ENCODE measurements at places on chromosomes 1 and 21. TPM values are rescaled to one million over a fixed set of nuclear protein-coding genes. Genes with fewer than 3 reads are reported as not detected.

DNA sequence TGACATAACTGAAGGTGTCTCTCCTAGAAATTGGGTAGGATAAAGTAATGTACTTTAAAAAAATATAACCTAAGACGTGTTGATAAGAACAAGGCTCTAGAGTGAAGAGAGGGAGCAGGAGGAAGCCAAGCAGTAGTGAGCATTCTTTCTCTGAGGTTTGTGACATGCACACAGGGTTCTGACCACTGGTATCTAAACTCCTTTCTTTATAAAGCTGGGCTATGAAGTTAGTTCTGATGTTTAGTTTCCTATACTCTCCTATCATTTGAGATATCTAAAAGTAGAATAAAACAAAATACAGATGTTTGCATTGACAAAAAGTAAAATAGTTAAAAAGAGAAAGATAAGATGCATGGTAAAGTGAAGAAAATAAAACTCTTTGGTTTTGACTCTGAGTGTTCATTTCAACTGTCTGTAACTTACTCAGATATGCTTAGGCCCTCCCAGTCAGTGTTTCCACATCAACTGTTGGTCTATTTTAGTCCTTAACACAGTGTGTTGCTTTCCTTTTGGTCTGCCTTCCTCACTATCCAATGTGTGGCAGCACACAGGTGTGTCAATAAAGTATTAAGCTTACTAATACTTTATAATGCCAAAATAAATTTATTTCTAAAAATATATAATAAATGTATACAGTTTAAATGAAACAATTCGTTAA lies 543.5 kb downstream of the PTPRC start:
- no peak for DNase-seq

GRCh38 chr1:220189750-220190347 lies 82.4 kb downstream of the RAB3GAP2 start:
- DNase-seq: no peak

DNA sequence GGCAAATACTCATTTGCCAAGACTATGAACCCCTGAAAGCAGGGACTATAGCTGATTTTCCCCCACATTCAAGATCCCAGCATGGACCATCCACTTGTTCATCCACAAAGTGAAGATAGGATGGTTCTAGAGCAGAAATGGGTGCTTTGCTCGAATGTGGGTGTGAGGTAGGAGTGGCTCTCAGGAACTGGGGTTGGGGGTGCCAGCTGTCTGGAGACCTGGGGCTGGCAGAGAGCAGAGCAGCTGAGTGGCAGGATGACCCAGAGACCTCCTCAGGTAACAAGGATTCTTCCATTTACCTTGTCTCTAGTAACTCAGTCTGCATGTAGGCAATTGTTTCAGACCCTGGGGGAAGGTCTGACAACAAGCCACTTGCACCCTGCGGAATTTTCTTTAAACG lies 6.0 kb downstream of the S100A9 start:
- DNase-seq: no peak

DNA sequence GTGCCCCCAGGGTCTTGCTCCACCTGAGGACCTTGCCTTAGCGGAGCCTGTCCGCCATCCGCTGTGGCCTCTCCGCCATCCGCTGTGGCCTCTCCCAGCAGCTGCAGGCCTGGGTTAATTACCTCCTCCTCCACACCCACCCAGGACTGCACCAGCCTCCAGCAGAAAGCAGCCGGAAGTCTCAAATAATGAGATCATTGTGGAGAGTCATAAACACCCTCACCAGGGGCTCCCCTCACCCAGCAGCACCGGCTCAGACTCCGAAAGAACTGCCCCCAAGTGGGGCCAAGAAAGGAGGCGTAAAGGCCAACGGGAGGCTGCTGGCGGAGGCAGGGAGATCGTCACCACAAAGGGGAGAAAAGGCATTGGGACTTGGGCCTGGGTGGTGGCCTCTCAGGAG lies 10.7 kb upstream of the GPR153 start:
- no peak for DNase-seq

GRCh38 chr21:16580661-16581060 lies 850.9 kb downstream of the USP25 start:
- DNase-seq: no peak

GRCh38 chr1:220918285-220918951 lies 39.2 kb downstream of the HLX start:
- no peak for DNase-seq

- peak; percentile 88 for DNase-seq
Measured at GRCh38 chr1:178126741-178127185, 32.9 kb downstream of the RASAL2 start.

DNA sequence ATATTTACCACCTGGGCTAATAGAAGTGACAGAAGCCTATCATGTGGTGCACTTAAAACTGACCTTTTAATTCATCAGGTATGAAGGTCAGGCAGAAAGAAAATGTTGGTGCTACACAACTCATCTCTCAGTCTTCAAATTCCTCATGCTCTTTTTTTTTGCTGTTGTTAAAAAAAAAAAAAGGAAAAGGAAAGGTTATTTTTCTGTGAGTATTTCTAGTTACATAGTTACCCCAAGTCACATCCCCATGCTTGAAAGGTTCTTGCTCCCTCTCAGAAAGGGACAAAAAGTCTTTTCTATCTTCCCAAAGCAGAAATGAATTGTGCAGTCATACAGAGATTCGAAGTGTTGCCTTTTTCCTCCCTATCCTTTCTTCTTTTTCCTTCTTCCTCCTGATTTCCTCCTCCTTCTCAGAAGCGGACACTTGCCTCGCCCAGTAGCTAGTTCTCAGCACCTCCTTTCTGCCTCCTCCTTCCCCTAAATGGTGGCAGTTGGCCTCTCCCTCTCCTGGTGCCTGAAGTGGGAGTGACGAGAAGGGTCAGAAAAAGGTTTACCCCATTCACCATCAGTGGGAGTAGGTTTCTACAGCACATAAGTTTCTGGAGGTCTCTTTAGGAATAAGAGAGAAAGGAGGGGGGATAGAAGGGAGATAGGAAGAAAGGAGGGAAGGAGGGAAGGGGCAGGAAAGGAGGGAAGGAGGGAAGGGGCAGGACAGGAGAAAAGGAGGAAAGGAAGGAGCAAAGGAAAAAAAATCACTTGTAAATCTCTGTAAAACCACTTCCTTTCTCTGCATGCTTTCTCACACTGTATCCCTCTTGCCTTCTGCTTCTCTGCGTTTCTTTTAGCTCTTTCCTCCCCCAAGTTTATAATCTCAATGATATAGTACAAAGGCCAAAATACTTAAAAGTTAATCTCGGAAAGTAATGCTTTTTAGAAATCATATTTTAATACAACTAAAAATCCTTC lies 20.4 kb upstream of the C1orf105 start:
- no peak for DNase-seq

DNA sequence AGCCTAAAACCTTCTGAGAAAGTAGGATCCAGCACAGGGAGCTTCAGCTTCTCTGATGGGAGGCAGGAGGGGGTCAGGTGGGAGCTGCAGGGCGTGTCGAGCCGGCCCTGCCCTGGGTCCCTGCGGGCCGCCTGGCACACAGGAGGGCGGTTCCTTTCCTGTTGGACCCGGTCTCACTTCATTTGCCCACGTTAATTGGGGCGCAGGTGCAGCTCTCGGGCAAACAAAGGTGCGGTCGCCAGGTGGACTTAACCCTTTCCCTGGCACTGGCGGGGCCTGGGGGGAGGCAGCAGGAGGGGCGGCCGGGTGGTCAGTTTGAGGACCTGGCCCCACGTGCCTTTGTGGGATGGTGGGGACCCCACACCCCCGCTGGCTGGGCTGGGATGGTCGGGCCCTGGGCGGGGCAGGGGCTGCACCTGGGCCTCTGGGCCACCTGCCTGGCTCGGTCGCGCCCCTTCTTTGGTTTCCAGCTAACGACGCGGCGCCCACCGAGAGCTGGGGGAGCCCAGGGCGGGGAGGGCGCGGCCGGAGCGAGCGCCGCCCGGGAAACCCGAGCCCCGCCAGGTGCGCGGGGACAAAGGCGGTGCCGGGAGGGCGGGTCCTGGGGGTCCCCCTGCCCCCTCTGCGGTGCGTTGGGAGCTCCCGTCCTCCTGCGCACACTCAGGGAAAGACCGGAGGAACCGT lies 20.8 kb upstream of the C1orf159 start:
- no peak for DNase-seq

DNA sequence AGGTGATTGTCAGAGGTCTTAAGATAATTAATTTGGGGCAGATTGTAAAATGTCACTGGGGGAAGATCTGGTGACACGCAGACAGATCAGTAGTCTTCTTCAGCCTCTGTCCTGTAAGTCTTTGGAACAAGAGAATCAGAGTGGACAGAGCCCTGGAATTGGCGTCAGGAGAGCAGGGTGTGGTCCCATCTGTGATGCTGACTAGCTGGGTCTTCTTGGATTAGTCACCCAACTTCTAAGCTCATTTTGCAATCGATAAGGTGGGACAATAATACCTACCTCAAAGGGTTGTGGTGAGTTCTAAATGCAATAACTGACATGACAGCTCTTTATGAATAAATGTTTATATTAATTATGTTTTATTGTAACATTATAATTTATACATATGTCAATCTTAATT lies 4.8 kb downstream of the FASLG start:
- DNase-seq: no peak

DNA sequence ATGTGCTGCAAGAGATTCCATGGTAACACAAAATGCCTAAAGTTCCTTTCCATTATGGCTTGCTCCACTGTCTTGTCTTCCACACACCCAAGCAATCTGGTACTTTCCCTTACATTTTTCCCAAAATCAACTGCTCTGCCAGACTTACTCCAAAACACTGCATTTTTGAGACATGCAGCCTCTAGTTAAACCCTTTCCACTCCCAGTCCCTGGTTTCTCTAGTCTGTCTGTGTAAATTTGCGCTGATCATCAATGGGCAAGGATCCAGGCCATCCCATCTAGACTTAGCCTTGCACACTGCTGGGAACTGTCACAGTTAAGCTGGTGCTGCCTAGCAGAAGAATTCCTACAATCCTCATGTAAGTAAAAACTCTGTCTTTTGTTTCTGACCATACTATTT lies 47.8 kb downstream of the DAB1 start:
- no peak for DNase-seq

DNA sequence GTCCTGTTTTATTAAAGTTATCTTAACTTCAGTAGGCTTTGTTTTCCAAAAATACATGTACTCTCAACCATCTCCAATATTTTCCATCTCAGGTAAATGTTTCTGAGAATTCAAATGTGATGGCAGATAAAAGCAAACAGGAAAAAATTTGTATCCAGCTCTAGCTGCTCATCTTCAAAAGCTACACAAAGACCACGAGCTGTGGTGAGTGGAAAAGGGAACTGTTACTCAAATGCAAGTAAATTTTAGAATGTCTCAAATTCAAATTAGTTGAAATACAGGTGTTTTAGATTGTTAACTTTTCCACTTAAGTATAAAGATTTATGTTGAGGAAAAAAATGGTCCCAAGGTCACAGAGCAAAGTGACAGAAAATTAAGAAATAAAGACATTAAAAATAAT lies 216.0 kb downstream of the SLC45A1 start:
- DNase-seq: no peak

DNA sequence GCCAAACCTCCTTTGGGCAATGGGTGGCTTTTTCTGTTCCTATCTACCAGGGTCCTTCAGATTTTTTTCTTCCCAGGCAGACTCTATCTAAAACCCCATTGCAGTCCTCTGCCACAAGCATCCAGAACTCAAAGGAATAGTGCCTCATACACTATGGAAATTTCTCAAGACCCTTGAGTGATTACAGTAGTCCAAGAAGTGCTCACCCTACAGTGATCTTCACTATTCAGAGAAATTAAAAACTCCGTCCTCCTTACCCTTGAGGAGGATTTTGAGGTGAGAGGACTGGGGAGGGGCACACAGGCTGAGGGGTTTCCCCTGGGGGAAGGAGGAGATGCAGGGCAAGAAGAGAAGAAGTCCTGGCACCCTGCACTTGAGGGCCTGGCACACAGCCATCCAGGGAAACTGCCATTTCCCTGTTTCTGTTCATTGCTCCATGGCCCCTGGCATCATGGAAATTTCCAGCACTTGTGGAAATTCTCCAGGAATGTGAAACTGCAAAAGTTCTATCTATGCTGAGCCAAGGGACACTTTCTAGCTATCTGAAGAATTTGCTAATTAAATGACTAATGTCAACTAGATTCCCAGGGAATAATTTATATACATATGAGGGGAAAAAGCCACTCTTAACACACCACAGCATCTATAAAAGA lies 102.5 kb upstream of the ATP1B1 start:
- peak; percentile 23 for DNase-seq

- no peak for DNase-seq
Measured at GRCh38 chr1:36006941-36007500, 76.1 kb downstream of the AGO3 start.

DNA sequence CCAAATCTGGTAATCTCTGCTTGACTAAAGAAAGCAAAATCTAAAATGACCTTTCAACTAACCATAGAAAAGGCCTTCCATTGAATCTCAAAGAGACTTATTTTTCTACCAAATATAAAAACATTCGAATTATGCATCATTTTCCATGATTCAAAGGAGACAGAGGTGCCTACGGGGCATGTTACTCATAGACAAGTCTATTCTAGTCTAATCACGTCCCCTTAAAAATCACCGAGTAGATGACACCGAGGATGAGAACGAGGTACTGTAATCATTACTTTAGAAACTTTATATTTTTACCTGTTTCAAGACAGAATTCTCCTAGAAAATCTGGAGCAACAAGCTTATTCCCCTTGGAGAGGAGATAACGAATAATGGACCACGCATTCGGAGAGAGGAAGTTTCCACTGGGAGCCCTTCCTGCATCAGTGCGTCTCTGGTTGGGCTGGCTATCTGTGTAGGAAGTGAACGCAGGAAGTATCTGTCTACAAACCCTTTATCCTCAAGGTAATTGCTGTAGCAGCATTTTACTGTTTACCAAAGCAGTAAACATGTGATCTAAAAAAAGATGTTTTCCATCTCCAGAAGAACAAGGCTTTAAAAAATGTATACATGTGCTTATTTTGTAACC lies 9.5 kb downstream of the ERG start:
- no peak for DNase-seq

DNA sequence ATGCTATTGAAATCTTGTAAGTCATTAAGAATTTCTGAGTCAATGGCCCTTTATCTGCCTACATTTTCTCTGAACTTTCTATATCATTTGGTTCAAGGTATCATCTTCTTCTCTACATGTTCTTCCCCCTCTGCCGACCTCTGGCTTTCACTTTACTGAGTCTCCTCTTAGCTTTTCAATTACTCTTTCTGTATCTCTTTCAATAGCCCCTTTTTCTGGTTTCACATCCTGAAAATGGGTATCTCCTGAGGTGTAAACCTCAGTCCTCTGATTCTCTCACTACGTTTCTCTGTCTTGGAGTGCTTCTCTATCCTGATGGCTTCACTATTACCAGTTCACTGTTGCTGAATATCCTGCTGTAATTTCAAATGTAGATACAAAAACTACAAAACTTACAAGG lies 98.9 kb downstream of the LYST start:
- DNase-seq: no peak

- DNase-seq: no peak
Measured at GRCh38 chr1:57137980-57138379, 172.2 kb upstream of the C8B start.

HES3 gene
- not detected for total RNA-seq

PROK1 gene
- total RNA-seq: not detected

VSIG8 gene
- total RNA-seq: not detected

KIF26B gene
- 7.3 TPM for total RNA-seq

MYCL gene
- 0.22 TPM for total RNA-seq

KPRP gene
- total RNA-seq: not detected

SPRR2E gene
- total RNA-seq: not detected

KRTAP19-8 gene
- not detected for total RNA-seq

KHDC4 gene
- total RNA-seq: 24.0 TPM

PTGFR gene
- 11.8 TPM for total RNA-seq

PAQR7 gene
- 18.1 TPM for total RNA-seq

G0S2 gene
- total RNA-seq: 2.2 TPM

TPR gene
- total RNA-seq: 62.8 TPM

TLR5 gene
- total RNA-seq: not detected

GNAT2 gene
- total RNA-seq: 0.18 TPM

RGS8 gene
- not detected for total RNA-seq

RHBDL2 gene
- 1.0 TPM for total RNA-seq

IL12RB2 gene
- not detected for total RNA-seq

ACKR1 gene
- total RNA-seq: not detected

RBBP4 gene
- 122 TPM for total RNA-seq

All from HFFc6 (cell line).